ENCODE measurements at places on chromosomes 4 and X.

GRCh38 chr4:153634738-153635353, 49.2 kb upstream of the TLR2 start:
- DNase-seq: no peak

GRCh38 chr4:56690393-56690792, 9.3 kb upstream of the HOPX start:
- DNase-seq: no peak

DNA sequence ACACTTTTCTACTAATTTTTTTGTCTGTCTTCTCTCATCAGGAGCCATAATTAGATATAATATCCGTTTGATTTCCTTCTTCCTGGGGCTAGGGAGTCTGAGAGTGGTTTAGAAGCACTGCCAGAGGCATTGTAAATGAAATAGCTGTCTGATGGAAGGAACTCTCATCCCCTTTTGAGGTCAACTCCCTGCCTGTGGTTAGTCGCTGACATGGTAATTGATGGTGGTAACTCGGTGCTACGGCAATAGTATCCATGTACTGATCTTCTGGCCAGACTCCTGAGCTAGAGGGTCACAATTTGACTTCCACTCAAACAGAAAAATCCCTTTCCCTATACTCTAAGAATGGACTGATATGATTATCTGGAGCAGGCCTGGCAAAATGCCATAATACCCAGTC, 108.1 kb upstream of the TRPC5 start:
- no peak for DNase-seq

GRCh38 chr4:89528526-89529133, 221.0 kb upstream of the GPRIN3 start:
- no peak for DNase-seq

- DNase-seq: peak; percentile 15
Measured at GRCh38 chr4:140755774-140756318, 339 bp downstream of the TBC1D9 start.

DNA sequence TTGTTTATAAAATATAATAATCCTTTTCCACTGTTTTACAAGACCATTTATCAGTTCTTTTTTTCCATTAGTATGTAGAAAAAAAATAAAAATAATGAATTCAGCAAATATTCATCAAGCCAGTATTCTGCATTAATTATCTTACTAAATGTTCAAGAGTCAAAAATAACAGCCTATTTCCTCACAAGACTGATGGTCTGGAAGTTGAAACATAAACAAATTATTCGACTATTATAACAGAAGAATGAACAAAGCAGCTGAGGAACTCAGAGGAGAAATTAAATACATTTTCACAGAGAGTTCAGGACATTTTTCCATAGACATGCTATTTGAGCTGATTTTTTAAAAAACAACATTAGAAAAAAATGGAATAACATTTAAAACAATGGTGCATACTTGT, 2594.8 kb downstream of the ARAP2 start:
- no peak for DNase-seq

- DNase-seq: no peak
Measured at GRCh38 chr4:78645853-78646757, 94.5 kb downstream of the ANXA3 start.

GRCh38 chrX:7164174-7164573, 16.2 kb upstream of the PUDP start:
- no peak for DNase-seq

DNA sequence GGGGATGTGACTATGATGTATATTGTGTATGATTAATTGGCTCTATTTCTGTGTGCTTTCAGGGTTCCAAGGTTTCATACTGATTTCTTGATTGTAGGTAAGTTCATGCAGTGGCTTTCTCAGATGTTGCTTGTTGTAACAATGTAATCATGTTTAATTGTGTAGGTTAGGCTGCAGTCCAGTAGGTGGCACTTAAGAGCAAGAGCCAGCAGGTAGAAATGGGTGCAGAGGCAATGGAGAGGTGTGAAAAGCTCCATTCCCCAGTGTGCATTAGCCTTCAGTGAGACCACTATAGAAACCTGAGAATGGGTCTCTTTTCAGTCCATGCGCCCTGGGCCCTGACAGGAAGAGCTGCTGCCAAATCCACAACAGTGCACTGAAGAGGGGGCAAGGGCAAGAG, 28.2 kb downstream of the DCAF12L2 start:
- no peak for DNase-seq

- DNase-seq: peak; percentile 3
Measured at GRCh38 chrX:43349363-43349762, 306.7 kb upstream of the MAOA start.

- DNase-seq: no peak
Measured at GRCh38 chr4:119977076-119977940, 89.3 kb downstream of the MAD2L1 start.

GRCh38 chrX:100720301-100720700, 11.6 kb downstream of the SYTL4 start:
- DNase-seq: no peak

DNA sequence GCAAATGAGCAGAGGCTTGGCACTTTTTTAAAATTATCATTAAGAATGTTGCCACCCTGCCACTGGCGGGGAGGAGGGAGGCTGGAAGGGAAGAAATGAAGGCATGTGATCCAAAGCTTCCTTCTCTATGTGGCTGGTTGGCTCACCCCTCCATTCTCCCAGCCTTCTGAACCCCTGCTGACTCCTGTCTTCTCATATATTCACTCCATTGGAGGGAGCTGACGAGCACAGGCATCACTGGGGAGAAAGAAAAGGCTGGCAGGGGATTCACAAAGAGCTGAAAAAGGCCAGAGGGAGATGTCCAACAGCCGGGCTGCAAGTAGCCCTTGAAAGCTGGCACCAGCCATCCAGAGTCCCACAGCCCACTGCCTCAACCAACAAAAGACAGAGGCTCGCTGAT, 495.6 kb downstream of the BCOR start:
- DNase-seq: no peak

GRCh38 chr4:170723171-170723570, 633.4 kb upstream of the AADAT start:
- DNase-seq: no peak

DNA sequence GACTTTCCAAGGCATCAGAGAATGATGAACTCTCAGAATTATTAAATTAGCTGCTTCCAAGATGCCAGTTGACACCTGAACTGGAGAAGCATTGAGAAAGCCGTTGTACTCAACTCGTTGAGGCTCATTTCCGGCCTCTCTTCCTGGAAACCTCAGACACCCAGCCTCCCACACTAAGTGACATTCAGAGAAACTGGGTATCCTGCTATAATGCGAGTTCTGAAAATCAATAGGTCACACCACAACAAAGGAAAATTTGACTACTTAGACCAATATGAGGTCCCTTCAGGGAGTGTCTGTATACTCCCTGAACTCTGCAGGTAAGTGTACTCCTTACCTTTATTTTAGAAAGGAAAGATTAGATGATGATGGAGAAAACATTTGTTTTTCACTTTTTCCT, 51.2 kb downstream of the ENPEP start:
- DNase-seq: no peak

DNA sequence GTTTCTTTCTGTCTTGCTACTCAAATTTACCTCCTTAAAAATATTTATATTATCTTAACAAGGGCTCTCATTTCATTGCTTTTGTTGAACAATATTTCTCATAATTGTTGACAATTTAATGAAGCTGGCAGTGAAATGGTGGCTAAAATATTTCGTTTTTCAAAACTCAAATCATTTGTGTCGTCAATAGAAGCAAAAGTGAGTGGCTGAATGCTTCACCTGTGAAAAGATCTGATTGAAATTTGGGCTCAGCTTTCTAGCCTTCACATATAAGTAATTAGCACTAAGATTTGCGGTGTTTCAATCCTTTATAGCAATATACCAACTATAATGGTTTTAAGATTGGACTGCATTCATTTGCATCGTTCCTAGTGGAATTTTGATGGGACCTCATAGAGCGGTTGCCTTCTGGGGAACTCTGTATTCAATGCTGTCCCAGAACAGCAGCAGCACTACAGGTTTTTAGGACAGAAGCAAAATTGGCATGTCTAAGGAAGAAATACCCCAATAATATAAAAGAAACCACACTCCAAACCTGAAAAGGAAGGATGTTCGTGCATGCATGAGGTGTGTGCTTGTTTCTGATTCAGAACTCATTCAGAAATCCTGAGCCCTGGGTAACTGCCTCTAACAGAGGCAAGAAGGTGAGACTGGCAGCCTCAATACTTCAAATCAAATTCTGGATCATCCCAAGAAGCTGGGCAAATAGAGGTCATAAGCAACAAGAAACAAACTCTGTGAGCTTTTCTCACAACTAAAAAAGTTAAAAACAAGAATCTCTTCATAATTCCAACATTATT, 2.5 kb downstream of the CXCL1 start:
- no peak for DNase-seq

DNA sequence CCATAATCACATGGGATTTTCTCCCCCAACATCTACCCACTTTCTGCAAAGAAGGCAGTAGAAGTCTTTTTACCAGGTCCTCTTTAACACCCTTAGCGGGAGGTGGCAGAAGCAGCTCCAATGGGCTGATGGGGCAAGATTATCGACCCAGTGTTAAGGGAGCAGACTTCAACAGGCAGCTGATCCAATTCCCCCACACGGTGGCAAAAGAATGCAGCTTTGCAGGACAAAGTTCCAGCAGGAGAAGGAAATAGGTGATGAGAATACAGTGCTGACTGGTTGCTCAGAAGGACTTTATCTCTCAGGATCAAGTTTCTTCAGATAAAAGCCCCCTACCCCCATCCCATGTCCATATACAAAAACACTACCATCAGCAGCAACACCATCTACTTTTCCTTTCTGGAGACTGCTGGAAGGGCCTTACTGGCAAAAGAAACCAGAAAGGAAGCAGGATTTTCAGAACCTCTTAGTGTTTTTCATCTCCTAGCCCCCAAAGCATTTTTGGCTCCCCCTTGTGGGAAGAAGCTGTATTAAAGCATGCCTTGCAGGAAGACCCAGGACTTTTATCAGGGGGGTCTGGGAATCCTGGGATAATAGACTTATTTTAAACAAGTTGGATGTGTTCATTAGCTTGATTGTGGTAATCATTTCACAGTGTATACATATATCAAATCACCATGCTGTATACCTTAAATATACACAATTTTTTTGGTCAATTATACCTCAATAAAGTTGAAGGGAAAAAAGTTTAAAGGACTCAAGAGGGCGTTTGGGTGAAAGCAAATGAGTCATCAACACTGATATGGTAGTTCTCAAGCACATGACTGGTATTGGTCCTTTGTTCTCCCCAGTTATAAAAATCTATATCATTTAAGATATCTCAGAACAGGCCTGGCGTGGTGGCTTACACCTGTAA, 146.4 kb downstream of the GPC3 start:
- peak; percentile 11 for DNase-seq

GRCh38 chr4:189124149-189124758, 816.4 kb upstream of the FRG1 start:
- peak; percentile 1 for DNase-seq

GRCh38 chrX:23263892-23264291, 70.8 kb upstream of the PTCHD1 start:
- DNase-seq: no peak

- DNase-seq: no peak
Measured at GRCh38 chr4:15021946-15022345, 19.7 kb downstream of the CPEB2 start.
